Erythroblast (primary cell): ENCODE measurements at places on chromosomes 1 and 21.

DNA sequence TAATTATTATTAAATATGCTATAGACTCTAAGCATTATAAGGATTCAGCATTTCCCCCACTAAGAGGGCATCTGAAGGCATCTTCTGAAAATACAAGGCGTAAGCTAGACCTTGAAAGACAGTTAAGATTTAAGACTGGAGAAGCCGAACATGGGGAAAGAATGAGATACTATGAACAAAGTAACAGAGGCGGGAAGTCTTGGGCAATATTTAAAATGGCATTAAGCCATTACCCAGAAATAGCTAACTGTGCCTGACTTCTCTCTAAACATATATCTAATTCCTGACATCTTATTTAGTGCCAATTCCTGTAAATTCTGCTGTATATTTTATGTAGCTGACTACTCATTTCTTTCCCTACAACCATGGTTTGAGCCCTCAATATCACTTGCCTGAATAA, 20.9 kb downstream of the DPH5 start:
- DNase-seq: no peak

DNA sequence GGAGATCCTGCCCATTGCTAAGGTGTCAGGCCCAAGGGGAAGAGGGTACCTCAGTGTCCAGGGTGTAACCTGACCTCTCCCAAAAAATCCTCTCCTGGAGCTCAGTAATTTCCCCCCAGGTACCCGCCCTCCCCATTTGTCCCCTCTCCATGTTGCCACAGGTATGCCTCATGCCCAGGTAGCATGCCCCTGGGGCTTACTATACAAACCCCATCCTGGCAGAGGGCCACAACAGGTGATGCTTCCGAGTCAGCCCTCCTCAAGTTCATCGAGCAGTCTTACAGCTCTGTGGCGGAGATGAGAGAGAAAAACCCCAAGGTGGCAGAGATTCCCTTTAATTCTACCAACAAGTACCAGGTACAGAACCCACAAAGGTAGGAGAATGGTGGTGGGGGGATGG, 15.7 kb downstream of the ATP1A4 start:
- no peak for DNase-seq

DNA sequence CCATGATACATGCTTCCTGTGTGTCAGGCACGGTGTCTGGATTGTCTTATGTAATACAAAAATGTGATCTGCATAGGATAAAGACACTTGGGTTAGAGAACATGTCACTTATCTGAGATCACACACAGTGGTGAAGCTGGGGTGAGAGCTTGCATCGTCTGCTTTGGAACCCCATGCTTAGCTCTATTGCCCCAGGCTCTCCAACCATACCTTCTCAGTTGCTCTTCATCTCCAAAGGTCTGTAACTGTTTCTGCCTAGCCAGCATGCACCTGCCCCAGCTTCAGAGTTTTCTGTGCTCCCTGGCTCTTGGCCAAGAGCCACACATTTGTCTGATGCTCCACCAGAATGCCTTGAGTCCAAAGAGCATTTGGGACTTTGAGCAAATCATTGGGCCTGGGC, 93.9 kb upstream of the COG2 start:
- no peak for DNase-seq

- DNase-seq: no peak
Observed at GRCh38 chr1:155245163-155245524, 10.1 kb downstream of the ENTREP3 start.

- no peak for DNase-seq
Observed at GRCh38 chr1:111654839-111655238, 35.2 kb downstream of the RAP1A start.
